Brain microvascular endothelial cell (primary cell): ENCODE measurements at places on chromosomes 11 and 22.

- DNase-seq: no peak
Measured at GRCh38 chr22:36787204-36787988, 11.5 kb upstream of the IFT27 start.

DNA sequence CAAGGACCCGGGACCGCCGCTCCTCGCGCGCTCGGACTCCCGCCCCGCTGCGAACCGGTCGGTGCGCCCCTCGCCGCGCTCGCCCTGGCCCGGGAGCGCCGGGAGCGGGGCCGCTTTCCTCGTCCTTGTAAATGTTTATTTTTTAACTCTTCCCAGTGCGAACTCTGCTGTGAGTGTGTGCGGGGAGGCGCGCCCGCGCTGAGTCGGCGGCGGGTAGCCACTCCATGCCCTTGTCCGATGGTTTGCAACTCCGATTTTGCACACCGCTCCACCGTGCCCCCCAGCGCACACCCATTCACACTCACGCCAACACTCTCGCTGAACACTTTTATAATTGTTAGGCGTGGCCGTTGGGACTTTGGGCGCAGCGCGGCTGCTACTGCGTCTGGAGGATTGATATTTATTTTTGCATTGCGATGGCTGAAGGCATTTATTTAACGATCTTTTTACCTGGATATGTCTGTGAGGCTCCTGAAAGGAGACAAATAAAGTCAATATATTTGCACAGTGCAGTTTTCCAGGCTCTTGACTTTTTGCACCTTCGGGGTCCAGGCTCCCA, 1.0 kb downstream of the C11orf96 start:
- DNase-seq: peak; percentile 14

- DNase-seq: peak; percentile 4
Measured at GRCh38 chr22:28442711-28443525, 236.7 kb downstream of the TTC28 start.

DNA sequence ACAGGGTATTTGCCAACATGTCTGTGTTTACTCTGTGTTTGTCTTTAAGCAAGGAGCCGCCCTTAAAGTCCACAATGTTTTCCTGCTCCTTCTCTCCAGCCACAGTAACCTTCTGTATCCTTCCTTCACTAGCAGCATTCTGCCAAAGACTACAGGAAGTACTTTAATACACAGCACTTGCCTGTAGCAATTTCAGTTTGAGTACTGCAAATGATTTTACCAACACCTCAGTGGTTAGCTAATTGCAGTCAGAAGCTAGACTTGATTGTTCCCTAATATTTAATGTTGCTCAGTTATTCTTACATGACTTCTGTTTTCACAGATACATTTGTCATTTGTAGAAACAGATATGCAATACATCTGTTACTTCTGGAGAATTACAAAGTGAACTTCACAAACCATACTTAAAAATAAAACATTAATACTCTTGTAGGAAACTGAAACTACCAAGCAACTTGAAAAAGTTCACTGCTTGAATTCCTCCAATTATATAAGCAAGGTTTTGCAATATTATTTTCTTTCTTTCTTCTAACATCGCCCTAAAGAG, 69.1 kb downstream of the FCHSD2 start:
- no peak for DNase-seq

GRCh38 chr11:10670099-10670498, 23.5 kb downstream of the IRAG1 start:
- DNase-seq: no peak

GRCh38 chr11:10886652-10887250, 28.9 kb upstream of the ZBED5 start:
- no peak for DNase-seq

DNA sequence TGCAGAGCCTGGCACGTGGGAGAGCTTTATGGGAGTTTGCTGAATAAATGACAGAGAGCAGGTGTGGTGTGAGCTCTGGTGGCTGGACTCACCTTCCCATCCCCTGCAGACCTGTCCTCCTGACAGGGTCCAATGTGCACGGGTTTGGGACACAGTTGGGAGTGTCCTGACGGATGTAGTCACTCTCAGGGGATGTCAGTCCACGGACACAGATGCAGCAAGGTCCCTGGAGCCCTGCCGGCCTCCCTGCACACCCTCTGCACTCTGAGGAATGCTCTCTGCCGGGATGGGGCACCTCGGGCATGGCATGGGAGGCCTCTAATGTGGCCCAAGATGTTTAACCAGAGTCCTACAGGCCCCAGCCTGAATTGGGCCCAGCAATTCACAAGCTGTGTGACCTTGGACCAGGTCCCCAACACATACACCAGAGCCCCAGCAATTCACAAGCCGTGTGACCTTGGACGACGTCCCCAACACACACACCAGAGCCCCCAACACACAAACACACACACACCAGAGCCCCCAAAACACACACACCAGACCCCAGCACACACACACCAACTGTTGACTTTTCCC, 30.0 kb upstream of the RFPL3 start:
- DNase-seq: no peak
